Breast epithelium (tissue), 4 donors: ENCODE measurements at places on chromosomes 1 and 21. TPM values are rescaled to one million over a fixed set of nuclear protein-coding genes. Genes with fewer than 3 reads are reported as not detected.

DNA sequence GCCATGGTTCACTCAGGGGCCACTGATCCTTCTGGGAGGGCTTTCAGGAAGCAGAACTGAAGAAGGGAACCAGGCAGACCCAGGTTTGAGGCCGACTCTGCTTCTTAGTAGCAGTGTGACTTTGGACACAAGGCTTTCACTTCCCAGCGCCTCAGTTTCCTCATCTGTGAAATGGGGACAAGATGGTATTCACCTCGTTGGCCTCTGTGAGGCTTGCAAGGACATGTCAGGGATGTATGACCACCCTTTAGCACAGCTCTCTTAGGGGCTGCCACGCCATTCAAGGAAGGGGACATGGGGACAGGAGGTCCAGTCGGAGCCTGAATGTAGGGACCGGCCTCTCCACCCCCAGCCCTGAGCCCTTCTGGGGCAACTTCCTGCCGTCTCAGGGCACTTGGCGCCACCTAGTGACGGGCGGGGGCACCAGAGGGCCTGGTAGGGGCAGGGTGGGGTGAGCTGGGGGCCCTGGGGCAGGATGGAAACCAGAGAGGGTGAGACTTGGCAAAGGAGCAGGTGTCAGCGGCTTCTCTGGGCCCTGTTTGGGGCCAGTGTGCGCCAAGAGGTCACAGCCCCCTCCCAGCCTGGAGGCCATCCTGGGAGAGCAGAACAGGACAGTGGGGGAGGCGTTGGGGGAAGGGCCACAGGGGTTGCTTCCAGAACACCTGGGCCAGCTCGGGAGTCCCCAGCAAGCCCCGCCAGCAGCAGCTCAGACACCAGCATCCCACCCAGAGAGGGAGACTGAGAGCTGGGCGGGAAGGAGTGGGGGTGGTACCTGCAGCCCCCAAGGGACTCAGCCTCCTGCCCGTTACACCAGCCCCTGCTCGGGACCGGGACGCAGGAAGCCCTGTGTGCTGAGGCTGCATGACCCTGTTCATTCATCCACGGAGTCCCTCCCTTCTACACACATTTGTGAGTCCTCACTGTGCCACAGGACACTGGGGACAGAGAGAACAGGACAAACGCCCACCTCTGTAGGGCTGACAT lies 102.5 kb upstream of the TARDBP start:
- no peak for DNase-seq

DNA sequence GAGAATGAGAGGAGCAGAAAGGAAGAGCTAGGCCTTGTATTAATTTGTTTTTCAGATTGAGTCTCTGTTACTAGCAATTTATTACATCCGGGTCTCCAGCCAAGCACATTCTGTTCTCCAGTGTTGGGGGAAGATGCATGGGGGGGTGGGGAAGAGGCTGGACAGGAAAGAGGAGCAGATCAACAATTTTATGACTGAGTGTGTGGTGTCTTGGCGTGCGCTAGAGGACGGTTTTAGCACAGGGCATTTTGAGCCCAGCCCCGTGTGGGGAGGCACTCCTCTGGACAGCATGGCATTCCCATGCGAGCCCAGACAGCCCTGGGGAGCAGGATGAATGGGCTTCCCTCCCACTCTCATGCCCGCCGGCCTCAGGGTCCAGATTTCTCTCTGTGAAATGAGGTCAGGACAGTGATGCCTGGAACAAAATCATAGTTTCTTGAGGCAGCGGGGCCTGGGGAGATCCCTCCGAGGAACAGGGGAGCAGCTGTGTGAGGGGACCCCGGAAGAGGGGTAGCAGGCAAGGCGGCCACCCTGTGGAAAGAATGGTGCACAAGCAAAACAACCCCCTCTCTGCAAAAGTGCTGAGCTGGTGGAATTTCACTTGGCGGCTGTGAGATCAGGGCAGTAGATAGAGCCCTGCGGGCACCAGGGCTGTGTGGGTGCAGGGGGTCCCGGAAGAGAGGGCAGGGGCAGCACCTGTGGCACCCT lies 16.3 kb downstream of the SOX13 start:
- DNase-seq: peak; percentile 89

SEC22B gene
- total RNA-seq: 32.3 TPM

DNA sequence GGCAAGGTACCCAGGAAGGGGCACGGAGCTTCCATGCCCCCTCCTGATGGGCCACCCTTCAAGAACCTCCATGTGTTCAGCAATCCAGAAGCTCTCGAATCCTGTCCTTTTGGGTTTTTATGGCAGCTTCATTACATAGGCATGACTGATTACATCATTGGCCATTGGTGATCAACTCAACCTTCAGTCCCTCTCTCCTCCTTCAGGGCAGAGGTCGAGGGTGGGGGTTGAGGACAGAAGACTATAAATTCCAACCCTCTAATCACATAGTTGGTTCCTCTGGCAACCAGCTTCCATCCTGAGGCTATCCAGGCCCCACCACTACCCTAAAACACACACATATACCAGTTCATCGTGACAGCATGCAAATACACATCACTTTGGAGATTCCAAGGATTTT lies 135.7 kb downstream of the ZNF281 start:
- no peak for DNase-seq

GRCh38 chr1:19432943-19433718 lies 52.2 kb downstream of the CAPZB start:
- no peak for DNase-seq
